ENCODE measurements at places on chromosomes 5 and 9.

DNA sequence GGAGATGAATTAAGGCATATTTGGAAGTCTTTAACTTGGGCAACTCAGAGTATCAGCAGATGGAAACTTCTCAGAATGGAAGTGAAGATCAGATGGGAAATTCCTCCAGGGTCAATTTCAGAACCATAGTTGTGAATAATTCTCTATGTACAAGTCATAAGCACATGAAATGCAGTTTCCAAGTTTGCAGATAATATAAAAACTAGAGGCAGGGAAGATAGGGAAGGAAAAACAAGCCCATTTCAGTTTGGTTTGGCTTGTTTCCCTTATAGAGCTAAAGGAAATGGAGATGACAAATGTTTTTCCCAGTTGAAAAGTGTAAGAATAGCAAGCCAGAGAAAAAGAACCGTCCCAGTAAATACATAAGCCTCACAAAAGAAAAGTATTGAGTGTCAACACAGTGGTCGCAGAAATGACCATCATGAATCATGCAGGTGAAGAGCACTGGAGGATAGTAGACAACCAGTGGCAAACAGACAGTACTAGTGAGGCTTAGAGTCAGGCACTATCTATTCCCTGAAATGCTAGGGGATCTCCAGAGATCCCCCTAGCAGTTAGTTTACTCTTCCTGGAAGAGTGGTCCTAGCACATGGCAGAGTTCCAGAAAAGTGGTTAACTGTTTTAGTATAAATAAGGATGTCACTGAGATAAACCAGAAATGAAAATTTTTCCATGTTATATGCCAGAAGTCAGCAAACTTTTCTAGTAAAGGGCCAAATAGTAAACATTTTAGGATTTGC, 245.9 kb downstream of the SAXO1 start:
- DNase-seq: no peak

DNA sequence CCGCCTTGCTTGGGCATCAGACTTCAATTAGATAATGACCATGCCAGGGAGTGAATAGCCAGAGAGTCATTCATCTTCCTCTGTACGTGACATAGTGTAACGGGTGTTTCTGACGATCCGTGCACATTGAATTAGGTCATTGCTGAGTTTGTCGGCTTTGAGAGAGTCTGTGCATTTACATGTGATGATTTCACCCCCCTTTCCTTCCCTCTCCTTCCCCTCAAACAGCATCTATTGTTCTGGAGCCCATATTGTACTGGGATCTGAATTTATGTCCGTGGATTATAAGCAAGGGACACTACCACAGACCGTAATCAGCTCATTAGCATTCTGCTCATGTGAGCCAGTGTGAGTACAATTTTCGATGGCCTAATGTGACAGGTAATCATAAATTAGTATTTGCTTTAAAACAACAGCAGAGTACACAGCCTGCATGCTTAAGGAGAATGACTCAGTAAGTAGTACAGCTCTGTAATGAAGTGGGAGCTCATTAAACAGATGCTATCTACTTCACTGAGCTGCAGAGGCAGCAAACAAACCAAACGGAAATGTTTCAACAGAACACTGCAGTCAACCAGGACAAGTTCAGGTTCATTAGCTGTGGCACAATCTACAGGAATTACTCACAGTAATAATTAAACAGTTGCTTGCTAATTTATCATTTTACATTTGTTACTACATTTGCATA, 302.1 kb downstream of the CSNK1G3 start:
- no peak for DNase-seq

DNA sequence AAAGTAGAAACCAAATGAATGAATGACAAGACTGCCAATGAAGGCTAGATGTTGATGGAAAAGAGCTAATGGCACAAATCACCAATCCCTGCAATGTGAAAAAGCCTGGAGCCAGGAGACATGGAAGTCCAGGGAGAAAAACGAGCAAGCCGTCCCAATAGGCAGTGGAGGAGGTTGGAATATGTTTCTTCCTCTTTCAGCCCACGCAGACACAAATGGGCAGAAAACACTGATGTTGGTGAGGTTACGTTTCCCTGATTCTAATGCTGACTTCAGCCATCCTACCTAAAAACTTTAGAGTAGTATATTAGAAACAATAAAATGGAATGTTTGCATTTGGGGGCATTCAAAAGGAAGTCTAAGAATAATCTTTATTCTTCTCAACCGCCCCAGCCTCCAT, 23.9 kb upstream of the KIF2A start:
- DNase-seq: no peak

DNA sequence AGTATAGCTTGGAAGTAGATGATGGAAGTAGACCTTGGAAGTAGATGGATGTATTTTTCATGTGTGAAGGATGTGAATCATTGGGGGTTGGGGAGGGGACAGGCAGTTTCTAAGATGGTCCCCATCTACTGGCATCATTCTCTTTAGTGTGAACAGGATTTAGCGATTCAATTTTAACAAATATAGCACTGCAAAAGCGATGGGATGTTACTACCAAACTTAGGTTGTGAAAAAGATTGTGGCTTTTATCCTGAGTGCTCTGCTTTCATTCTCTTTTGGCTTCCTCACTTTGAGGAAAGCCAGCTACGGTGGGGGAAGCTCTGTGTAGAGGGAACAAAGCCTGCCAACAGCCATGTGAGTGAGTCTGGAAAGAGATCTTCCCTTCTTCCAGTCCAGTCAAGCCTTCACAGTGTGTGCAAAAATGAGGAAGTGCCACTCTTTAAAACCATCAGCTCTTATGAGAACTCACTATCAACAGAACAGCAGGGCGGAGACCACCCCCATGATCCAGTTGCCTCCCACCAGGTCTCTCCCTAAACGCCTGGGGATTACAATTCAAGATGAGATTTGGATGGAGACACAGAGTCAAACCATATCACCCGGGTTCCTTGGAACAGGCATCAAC, 441.4 kb downstream of the SH3GL2 start:
- DNase-seq: no peak

DNA sequence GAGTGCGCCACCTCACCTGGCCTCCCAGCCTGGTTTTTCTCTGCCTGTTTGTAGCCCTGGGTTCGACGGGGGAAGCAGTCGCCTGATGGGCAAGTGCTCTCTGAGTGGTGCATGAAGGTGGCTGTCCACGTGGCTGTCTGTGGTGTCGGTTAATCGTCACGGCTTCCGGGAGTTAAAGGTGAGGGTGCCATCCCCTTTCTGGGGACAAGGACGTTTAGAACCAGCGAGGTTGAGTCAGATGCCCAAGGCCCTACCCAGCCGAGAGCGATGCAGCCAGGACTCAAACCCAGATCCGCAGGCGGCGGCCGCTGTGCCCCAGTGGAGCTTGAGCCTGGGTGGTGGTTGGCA, 47.7 kb downstream of the RXRA start:
- DNase-seq: no peak

DNA sequence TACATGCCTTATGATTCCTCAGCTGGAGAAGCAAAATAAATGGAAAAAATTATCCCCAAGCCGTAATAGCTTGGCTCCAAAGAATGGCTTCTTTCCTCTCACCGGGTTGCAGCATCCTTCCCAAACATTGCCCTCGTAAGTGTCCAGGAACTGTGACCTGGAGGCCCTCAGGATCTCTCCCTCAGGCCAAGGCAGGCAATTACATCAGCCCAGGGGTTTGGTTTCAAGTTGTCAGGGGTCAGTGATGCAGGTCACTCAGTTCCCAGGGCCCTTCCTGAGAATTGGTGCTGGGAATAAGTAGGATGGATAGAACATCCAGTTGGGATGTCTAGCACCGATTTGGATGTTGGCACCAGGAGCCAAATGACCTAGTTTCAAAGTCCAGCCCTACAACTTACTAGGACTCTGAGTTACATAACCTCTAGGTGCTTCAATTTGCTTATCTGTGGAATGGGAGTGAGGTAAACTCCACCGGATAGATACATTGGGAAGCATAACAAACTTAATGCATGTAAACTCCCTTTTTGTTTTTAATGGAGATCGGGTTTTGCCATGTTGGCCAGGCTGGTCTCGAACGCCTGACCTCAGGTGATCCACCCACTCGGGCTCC, 133.5 kb upstream of the DAP start:
- no peak for DNase-seq

- no peak for DNase-seq
These were observed 395.4 kb downstream of the NTRK2 start for GRCh38 chr9:85064811-85065371.

DNA sequence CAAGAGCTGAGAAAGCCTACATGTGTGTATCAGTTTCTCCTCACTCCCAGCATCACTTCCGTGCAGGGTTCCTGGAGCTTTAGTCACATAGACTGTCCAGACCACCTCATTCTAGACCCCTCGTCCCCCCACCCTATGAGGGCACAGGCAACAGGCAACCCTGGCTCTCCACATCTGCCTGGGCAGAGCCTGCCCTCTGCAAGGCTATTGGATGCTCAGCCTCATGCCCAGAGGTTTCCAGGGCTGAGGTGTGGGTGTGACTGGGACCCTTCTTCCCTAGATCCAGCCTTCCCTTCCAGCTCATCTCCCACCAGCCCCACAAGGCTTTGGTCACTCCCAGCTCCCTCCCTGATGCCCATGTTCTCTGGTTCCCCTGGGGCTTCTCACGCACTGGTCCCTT, 161.4 kb downstream of the PAX5 start:
- no peak for DNase-seq

DNA sequence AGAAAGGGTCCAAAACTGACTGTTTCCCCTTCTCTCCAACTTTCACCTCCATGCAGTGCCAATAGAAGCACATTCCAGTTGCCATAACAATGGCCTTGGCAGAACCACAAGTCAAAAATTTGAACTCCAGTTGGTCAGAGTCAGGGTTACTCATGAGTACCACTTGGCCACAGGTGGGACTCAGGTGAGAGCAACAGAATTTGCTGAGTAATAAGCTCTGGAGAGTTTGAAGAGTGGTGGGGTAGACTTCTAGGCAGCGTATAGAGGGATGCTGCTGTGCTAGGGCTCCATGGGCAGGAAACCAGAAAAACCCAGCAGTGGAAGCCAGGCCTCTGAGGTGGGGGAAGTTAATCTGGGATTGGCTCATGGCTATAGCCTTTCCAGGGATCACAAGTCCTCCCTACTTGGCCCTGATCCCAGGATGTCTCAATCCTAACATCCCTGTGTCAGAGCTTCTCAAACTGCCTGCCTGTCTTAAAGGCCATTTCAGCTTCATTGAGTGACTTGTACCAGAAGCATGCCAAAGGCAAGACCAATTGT, 30.2 kb downstream of the SNX18 start:
- DNase-seq: no peak

GRCh38 chr5:159021136-159021900, 78.4 kb downstream of the EBF1 start:
- no peak for DNase-seq

GRCh38 chr5:82331557-82331956, 53.4 kb upstream of the RPS23 start:
- DNase-seq: no peak

DNA sequence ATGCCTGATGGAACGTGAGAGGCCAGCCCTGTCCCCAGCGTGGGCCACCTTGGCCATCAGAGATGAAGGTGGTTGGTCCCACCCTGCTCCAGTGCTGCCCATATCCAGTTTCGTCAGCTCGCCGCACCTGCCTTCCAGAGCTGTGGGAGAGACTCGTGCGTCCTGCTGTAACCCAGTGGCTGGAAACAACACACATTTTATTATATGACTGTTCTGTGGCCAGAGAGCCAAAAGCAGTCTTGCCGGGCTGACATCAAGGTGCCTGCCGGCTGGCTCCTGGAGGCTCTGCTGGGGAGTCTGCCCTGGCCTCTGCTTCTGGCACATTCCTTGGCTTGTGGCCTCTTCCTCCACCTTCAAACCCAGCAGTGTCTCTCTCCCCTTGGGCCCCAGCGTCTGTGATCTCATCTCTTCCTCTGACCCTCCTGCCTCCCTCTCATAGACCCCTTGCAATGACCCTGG, 94.7 kb downstream of the RXRA start:
- no peak for DNase-seq

- no peak for DNase-seq
These were observed 819.4 kb downstream of the SEMA5A start for GRCh38 chr5:8726383-8727036.

DNA sequence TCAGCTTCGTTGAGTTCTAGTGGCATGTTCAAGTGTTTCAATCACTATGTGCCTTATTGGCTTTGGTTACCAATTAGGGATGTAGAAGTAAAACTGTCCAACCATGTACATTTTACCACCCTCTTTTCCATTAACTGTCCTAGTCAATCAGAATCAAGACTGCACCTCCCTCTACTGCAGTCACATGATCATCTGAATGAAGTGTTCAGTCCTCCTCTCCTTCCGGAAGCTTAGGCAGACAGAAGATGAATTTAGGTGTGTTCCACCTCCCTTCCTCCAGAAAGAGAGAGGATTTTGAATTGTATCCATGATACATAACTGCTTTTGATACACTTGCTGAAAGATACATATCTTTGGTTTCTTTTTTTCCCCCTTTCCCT, 133.7 kb downstream of the ERCC6L2 start:
- DNase-seq: no peak

DNA sequence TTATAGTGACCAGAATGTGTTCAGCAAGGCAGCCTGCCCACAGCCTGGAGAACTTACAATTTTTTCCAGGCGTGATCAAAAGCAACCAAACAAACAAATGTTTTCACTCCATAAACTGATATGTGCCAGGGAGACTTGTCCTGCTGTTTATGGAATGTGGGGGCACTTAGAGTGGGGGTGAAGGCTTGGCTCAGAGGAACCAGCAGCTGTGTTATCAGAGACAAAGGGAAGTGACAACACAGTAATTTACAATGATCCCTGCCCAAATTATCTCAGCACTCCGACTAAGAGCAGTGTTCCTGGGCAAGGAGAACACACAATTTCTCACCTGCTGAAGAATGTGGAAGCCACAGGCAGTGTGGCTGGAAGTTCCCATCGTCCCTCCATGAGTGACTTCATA, 429.1 kb upstream of the IRX4 start:
- no peak for DNase-seq

DNA sequence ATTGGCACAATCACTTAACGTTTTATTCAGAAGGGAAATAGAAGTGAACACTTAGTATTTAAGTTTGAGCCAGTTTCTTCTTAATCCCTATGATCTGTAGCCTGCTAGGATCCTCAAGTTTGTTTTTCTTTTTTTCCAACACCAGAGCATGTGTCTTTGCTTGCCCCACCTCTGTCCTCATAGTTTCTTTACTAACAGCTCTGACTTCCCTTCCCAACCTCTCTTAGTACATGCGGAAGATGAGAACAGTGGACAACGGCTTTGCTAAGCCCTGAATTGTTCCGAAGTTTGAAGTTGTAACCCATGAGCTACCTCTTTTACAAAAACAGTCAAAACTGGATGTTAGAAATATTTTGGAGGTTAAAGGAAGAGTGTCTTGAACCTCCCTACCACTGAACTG, 61.7 kb upstream of the TAF11L2 start:
- DNase-seq: no peak

GRCh38 chr9:126682113-126682810, 68.5 kb downstream of the LMX1B start:
- no peak for DNase-seq

DNA sequence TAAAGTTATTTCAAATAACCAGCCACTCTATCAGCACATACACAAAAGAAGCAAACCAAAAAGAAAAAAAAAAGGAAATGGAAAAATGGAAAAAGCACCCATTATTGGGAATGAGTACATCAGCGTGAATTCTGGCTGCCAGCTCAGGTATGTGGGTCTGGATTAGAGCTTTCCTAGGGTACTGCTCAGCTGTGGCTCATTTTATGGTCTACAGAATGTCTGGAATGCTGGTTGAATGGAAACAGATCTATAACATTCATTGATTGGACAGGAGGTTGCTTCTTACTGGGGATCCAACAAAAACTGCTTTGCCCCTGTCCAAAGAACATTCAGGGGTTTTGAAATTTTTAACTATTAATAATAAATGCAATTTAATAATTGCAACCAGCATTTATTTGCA, 3.9 kb upstream of the CAST start:
- DNase-seq: no peak

- no peak for DNase-seq
These were observed 4.2 kb downstream of the LOX start for GRCh38 chr5:122073864-122074263.

GRCh38 chr5:95883185-95884016, 60.9 kb upstream of the GLRX start:
- no peak for DNase-seq
